ENCODE measurements at places on chromosomes 13 and 19.

GRCh38 chr19:4533835-4534424 lies 1.1 kb downstream of the PLIN5 start:
- no peak for DNase-seq

- no peak for DNase-seq
Observed at GRCh38 chr13:33519561-33520467, 234.3 kb upstream of the STARD13 start.

- DNase-seq, result no peak
Observed at GRCh38 chr13:42899266-42899665, 92.8 kb downstream of the EPSTI1 start.

DNA sequence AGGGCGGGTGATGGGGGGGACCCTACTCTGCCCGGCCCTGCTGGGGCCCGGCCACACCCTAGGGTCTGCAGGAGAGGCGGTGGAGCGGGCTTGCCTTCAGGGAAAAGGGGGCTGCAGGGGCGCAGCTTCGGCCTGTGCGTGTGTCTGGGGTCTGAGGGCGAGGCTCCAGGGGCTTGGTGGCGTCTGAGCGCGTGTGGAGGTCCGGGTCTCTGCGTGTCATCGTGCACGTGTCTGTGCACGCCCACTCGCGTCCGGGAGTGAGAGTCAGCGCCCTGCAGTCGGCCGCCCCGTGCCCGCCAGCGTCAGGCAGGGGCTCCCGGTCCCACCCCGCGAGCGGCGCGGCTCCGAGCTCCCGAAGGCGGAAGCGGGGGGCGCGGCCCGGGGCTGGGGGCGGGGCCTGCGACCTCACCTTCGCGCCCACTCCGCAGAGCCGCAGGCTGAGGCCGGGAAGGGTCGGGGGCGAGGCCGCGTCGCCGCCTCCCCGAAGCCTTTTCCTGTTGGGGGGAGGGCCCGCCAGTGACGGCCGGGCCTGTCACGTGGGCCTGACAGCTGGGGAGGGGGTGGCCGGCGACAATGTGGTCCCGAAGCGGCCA lies at the start of gene ARHGAP45:
ARHGAP45 (plus strand) TSS at position 420 of the 593 bp plus-strand sequence. CDS start 239 bp downstream, outside the sequence.
- DNase-seq, result peak; percentile 86

- DNase-seq, result no peak
Observed at GRCh38 chr13:93955904-93956303, 523.6 kb downstream of the DCT start.

- DNase-seq, result no peak
Observed at GRCh38 chr13:97521726-97522125, 87.8 kb downstream of the RAP2A start.

- no peak for DNase-seq
Observed at GRCh38 chr13:32248801-32249200, 66.4 kb downstream of the ZAR1L start.

- DNase-seq, result no peak
Observed at GRCh38 chr13:114095486-114095885, 36.9 kb downstream of the RASA3 start.

GRCh38 chr19:10431943-10432735 lies 11.8 kb downstream of the PDE4A start:
- DNase-seq, result peak; percentile 56

GRCh38 chr13:23987331-23987894 lies 90.1 kb upstream of the C1QTNF9B start:
- DNase-seq, result no peak
